ENCODE measurements at places on chromosomes 3 and 15.

DNA sequence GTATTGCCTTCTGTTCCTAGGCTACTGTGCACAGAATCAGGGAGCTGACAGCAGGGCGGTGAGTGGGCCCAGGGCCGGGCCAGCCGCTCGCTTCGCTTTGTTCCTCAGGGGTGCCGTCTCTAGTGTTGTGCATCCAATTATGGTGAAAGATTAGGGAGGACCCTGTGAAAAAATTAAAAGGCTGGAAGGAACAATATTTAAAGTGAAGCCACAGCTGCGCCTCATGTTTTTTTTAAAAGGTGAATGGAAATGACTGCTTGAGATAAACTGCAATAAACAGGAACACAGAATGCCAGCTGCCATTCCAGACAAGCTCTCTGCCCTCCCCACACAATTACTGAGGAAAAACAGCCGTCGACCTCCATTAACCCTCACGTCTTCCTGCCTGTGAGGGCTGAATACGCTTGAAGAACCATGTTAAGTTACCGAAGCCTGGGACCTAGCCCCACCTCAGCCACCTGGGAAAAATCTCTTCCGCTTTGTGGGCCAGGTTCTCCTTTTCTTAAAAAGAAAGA, 132.0 kb upstream of the IL12A start:
- DNase-seq = peak; percentile 35

DNA sequence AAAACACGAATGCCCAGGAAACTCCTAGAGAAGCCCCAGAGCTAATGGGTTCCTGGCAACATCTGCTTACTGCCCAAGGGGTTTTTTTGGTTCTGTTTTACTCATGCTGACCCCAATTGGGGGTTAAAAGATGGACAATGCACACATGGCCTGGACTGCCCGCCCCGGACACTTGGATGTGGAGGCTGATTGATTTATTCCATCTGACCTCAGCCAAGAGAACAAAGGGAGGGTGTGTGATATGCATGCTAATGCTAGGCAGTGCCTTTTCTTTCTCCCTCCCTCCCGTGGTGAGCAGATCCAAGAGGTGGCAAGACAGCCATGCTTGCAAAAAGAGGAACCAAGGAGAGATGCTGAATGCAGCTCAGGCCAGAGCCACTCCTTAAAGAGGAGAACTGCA, 3.3 kb upstream of the LRTM1 start:
- no peak for DNase-seq

DNA sequence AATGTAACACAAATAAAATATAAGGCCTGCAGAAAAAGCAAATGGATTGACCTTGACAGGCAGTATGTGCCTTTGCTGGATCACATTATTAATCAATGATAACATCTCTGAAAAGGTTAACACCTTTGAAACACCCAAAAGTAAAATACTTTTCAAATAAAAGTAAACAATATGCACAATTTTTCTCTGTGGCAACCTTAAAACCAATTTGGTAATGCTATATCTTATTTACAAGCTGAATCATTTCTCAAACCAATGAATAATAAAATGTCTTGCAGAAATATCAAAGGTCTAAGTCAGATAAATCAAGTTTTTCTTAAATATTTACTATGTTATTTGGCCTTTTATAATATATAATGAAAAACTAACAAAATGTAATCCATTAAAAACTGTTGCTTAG, 1018.7 kb downstream of the ROBO1 start:
- no peak for DNase-seq

GRCh38 chr15:56537881-56538280, 72.9 kb upstream of the MNS1 start:
- no peak for DNase-seq

DNA sequence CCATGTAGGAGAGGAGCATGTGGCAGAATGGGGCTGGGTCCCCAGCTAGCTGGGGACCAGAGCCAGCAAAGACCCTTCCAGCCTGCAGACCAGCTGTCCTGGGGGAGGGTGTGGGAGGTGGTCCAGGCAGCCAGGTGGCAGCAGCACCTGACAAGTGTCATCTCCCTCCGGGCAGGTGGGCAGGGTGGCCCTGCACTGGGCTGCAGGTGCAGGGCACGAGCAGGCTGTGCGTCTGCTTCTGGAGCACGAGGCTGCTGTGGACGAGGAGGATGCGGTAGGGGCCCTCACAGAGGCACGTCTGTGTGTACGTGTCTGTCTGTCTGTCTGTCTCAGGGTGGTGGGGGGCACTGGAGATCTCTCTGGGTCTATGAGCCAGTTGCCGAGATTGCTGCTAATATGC, 5.5 kb downstream of the ANKDD1A start:
- no peak for DNase-seq

- DNase-seq = peak; percentile 41
These were observed 172.6 kb downstream of the FMN1 start for GRCh38 chr15:33021806-33022389.

DNA sequence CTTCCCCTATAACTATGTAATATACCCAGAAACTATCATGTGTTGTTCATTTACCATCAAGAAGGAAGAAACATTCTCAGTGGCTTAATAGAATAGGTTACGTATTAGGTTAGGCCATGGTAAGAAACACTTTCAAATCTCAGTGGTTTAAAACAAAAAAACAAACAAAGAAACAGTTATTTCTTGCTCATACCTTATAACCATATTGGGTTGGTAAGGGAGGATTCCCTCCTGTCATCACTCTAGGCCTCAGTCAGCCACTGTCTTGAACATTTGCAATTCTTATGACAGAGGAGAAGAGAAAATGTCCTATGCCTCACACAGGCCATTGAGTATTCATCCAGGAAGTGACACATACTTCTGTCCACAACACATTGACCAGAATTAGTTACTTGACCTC, 727.7 kb upstream of the NECTIN3 start:
- no peak for DNase-seq

GRCh38 chr3:131323792-131324191, 57.8 kb upstream of the NUDT16 start:
- no peak for DNase-seq

DNA sequence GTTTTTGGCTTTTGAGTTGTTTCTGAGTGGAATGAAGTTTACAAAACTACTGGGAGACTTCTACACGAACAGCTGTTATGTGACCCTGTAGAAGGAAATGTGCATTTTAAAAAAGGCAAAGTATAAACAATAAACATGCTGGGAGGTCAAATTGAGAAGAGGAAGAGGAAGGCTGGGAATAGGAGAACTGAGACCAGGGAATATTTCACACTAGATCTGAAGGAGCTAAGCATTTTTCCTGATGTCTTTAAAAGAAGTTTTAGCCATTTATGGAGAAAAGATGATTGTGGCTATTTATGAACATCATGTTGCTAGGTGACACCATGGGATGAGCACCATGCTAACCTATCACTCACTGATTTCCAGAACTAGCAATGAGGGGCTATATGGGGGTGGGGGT, 76.3 kb upstream of the FAM98B start:
- DNase-seq = no peak

- no peak for DNase-seq
These were observed 21.1 kb upstream of the CORO2B start for GRCh38 chr15:68557469-68558317.

Data from NCI-H1092 treated with DMSO at 0.1 percent for 48 hours (cell line).